ENCODE measurements at places on chromosomes 13 and 19.

- no peak for DNase-seq
Measured at GRCh38 chr19:37007587-37008220, 70.5 kb upstream of the ZNF420 start.

GRCh38 chr19:1417681-1418495, 10.5 kb downstream of the DAZAP1 start:
- DNase-seq, result no peak

DNA sequence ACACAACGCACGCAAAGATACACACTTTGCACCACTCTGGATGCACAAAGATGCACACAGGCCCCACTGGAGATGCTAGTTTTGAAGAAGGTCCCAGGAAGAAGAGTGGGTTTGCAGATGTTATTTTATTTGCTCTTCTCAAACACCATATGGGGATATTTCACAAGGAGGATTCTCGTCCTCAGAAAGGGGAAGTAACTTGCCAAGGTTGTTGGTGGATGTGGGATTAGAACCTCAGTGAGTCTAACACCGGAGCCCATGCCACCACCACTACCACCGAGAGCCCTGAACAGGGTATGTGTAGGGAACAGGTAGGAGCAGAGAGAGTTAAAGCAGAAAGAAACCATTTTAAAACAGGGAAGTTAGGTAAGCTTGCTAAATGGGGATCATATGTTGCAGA, 9.6 kb upstream of the CEACAM6 start:
- no peak for DNase-seq

- no peak for DNase-seq
Measured at GRCh38 chr19:16467581-16467980, 4.2 kb downstream of the EPS15L1 start.

Measured in activated CD8-positive, alpha-beta memory T cell treated with anti-CD3 and anti-CD28 coated beads for 4 hours (primary cell).